ENCODE measurements at places on chromosomes 7 and 10.

DNA sequence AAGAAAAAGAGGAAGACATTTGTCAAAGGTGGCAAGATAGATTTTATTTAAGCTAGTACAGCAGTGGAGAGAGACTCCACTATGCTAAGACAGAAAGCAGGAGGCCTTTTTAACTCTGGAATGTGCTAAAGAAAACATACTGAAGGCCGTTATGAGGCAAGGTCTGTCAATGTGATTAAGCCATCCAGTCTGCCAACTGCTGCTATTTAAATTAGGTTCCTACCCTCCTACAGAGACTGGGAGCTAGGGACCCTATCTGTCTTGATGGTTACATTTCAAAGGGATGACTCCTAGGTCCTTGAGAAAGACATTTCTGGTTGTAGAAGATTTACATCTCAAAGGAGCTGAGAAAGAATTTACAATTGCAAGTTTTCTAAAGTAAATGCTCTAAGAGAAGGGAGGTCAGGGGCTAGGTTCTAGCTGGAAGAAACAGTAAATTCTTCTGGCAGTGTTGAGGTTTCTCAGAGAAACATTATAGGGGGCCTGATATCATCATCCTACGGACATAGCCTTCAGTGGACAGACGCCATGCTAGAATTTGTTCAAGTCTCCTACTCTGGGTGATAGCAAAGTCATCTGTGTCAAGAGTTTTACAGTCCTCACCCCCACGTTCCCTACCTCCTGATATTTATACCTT lies 211.6 kb downstream of the PHF14 start:
- no peak overlapping the region for H3K4me3 ChIP-seq
- H3K27ac ChIP-seq, result no peak overlapping the region
- H3K36me3 ChIP-seq, result no peaks in the 10 kb centered on the region
- H3K4me1 ChIP-seq, result peaks cover 8% of the 10 kb centered on the region
- H3K27me3 ChIP-seq, result peaks cover 3% of the 10 kb centered on the region
- peak; percentile 52 for DNase-seq

DNA sequence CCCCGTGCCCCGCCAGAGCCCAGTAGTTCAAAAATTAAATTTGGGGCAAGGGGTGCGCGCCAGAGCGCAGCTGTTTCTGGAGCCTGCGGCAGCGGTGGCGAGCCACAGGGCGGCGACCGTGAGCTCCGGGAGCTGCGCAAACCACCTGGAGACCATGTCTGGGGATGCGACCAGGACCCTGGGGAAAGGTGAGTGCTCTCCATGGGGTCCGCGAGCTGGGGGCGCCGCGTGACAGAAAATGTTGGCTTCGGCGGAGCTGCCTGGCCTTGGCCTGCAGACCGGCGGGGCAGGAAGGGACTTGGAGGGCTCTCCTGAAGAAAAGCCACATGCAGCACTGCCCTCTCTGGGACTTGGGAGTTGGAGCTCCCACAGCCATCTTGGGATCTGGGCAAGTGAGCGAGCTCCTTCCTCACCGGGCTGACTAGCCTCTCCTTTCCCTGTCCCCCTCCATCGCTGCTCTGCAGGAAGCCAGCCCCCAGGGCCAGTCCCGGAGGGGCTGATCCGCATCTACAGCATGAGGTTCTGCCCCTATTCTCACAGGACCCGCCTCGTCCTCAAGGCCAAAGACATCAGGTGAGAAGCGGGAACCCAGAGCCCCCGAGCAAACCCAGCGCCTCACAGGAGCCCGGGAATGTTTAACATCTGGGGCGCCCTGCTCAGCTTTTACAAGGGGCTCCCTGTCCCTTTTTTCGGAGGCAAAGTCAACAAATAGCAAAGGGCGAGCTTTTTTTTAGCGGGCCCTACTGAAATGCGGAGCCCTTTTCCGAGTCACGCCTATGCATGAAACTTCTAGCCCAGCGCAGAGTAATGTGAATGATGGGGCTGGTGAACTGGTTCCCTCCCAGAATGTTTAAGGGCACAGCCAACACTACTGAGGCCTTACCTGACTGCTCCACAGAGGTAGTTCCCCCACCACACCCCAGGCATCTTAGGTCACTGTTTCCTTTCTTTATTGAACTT lies 6.1 kb downstream of the GSTO2 start:
- no peaks in the 10 kb centered on the region for H3K36me3 ChIP-seq
- no peak for DNase-seq
- H3K27ac ChIP-seq, result peak overlapping the region; percentile 72
- no peaks in the 10 kb centered on the region for H3K27me3 ChIP-seq

DNA sequence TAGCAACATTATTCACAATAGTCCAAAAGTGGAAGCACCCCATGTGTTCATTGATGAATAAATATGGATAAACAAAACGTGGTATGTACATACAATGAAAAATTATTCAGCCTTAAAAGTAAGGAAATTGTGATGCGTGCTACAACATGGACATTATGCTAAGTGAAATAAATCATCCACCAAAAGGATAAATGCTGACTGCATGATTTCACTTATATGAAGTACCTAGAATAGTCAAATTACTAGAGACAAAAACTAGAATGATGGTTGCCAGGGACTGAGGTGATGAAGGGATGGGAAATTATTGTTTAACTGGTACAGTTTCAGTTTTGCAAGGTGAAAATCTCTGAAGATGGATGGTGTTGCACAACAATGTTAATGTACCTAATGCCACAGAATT lies 56.6 kb downstream of the THSD7A start:
- H3K27ac ChIP-seq, result no peak overlapping the region
- no peaks in the 10 kb centered on the region for H3K36me3 ChIP-seq
- DNase-seq, result no peak
- H3K27me3 ChIP-seq, result no peaks in the 10 kb centered on the region
- no peaks in the 10 kb centered on the region for H3K4me1 ChIP-seq

DNA sequence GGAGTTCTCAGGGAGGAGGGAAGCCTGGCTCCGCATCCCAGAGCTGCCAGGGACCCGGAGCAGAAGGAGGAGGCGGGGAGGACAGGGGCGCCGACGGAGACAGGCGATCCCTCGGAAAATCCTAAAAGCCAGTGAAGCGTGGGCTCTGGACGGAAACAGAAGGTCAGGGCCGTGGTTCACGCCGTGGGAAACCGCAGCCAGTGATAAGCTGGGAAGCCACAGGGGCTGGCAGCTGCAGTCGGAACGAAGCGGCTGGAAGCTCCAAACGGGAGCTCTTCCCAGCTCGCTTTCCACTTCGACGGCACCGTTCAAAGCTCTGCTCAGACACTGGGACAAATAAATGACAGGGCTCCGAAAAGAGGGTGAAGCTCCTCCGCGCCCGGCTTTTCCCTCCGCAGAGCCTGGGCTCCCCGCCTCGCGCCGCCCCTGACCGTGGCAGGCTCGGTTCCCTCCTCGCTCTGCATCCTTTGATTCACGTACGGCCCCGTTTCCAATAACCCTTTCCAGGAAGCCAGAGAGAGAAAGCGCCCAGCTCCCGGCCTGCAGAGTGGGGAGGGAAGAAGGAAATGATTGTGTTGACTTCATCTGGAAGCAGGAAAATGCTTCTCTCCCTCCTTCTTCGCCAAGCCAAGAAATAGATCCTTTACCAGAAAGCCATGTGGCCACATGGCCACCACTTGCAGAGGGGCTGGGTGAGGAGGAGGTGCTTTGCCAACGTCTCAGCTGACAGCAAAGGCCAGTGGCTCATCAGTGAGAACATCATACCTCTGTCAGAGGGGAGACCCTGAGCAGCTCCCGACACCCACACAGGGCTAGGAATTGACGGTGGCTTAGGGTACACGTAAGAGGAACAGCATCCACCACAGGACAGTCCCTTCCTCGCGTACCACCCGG lies 57.4 kb downstream of the ADRB1 start:
- peak overlapping the region; percentile 84 for H3K4me3 ChIP-seq
- H3K27ac ChIP-seq, result no peak overlapping the region
- peak; percentile 5 for DNase-seq
- no peaks in the 10 kb centered on the region for H3K36me3 ChIP-seq
- H3K27me3 ChIP-seq, result peaks cover 24% of the 10 kb centered on the region

GRCh38 chr10:99431190-99431760 lies 851 bp upstream of the GOT1 start:
- H3K36me3 ChIP-seq, result no peaks in the 10 kb centered on the region
- peaks cover 29% of the 10 kb centered on the region for H3K4me1 ChIP-seq
- H3K27me3 ChIP-seq, result peaks cover 7% of the 10 kb centered on the region

DNA sequence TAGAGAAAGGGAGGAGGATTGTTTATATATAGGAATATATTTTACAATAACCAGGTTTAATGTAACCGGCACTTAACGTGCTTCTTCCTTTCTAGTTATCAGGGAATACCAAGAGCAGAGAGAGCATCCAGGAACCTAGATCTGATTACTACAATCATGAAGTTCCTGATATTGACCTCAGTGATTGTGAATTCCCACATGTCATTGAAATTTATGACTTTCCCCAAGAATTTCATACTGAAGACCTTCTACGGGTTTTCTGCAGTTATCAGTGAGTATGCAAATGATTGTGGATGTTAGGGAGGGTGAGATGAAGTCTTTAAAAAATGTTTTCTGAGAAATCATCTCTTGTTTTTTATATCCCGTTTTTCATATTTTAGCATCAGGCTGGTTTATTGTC lies 36.6 kb downstream of the LOXL4 start:
- no peaks in the 10 kb centered on the region for H3K4me1 ChIP-seq
- no peaks in the 10 kb centered on the region for H3K36me3 ChIP-seq
- DNase-seq, result no peak
- no peak overlapping the region for H3K27ac ChIP-seq

GRCh38 chr10:31749301-31749700 lies 179.3 kb downstream of the ARHGAP12 start:
- no peak for DNase-seq
- H3K4me3 ChIP-seq, result no peak overlapping the region
- no peaks in the 10 kb centered on the region for H3K27me3 ChIP-seq
- H3K4me1 ChIP-seq, result peaks cover 28% of the 10 kb centered on the region
- no peak overlapping the region for H3K27ac ChIP-seq

DNA sequence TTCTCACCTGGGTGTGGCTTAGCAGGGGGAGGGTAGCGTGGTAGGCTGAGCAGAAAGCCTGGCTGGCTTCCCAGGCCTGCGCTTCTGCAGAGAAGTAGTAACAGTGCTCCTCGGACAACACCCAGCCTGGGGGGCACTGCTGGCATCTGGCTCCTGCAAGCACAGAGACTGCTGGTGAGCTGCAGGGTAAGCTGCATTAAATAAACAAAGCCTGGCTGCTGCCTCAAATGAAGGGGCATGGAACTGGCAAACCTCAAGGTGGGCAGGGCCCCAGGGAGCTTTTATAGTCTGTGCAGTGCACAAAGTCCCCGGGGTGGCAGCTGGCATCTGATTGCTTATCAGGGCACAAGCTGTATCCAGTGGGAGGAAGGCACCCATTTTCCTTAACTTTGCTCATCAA lies 3.9 kb downstream of the KLRG2 start:
- H3K4me3 ChIP-seq, result no peak overlapping the region
- H3K27me3 ChIP-seq, result peaks cover 39% of the 10 kb centered on the region

GRCh38 chr7:70356085-70356786 lies 758.0 kb downstream of the AUTS2 start:
- no peaks in the 10 kb centered on the region for H3K4me1 ChIP-seq
- H3K36me3 ChIP-seq, result 0 out of 2 replicates have a peak, but pooled peaks cover under 1% of the 10 kb centered on the region
- no peak overlapping the region for H3K4me3 ChIP-seq
- no peak overlapping the region for H3K27ac ChIP-seq

DNA sequence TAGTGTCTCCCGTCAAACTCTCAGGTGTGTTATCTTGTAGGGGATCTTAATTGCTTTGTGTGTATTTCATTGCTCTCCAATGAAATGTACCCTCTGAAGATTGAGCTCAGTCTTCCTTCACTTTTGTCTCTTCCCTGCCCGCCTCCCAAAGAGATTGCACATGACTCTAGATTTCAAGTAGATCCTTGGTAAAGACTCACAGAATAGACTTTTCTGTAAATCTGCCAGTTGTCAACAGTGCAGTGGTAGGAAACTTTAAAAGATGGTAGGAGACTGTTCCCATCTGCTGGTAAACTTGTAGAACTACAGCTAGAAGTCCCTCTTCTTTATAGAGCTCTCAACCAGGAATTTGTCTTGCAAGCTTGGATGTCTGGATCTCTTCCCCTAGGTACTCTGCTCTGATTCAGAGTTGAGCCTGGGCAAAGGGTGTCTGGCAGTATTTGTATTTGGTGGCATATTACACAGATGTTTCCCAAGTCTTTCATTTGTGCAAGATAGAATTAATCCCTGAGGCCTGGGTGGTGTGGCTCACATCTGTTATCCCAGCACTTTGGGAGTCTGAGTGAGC lies 9.6 kb downstream of the CCL26 start:
- no peak overlapping the region for H3K27ac ChIP-seq
- H3K4me3 ChIP-seq, result no peak overlapping the region
- H3K27me3 ChIP-seq, result peaks cover 2% of the 10 kb centered on the region
- H3K36me3 ChIP-seq, result no peaks in the 10 kb centered on the region

DNA sequence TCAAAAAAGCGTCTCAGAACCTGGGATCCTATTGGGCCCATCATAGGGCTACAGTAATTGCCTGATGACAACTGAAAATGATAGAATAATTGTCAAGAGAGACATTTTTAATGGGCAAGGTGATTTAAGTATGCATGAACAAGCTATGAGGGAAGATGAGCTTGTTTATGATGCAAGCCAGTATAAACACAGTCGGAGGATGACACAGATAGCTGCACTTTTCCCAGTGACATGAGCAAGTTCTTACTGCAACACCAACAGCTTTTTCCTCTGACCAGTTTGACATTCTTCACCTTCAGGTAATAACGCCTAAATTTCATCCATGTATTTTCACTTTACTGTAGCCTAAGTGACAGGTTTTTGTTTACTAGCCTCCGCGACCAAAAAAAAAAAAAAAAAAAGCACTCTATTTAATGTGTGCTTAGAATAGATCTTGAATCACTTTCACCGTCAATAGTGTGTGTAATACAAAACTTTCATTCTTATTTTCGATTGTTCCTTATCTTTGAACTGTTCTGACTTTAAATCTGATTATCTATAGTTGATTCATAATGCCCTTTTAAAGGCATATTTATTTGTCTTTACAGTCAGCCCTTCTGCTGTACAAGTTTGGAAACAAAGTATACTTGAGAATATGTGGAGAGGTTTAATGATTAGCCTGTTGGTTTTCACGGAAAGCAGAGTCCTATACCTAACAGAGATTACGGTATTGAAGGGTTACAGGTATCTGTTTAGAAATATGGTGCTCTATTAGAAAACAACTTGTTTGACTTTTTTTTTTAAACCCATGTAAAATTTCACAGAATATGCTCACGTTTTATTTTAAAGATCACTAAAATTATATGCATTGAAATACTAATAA lies 1.7 kb downstream of the FOXP2 start:
- no peaks in the 10 kb centered on the region for H3K4me1 ChIP-seq
- no peak for DNase-seq
- no peak overlapping the region for H3K27ac ChIP-seq
- H3K36me3 ChIP-seq, result no peaks in the 10 kb centered on the region

DNA sequence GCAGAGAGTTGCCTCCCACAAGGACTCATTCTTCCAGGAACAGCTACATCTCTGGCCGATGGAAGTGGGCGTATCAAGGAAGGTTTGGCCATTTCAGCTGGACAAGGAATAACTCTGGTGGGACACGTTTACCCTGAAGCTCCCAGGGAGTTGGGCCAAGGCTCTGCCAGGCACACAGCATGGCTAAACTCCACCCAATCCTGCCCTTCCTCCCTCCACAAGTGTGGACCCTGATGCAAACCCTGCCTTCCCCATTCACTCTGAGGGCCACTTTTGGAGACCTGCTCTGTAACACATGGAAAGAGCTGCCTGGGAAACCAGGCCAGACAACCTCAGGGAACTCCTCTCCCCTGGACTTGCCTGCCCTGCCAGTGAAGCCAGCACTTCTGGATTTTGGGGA lies 407.8 kb upstream of the FOXK1 start:
- no peaks in the 10 kb centered on the region for H3K4me1 ChIP-seq
- peaks cover 6% of the 10 kb centered on the region for H3K36me3 ChIP-seq
- H3K4me3 ChIP-seq, result no peak overlapping the region
- no peak for DNase-seq
- 0 out of 2 replicates have a peak, but pooled peaks cover 2% of the 10 kb centered on the region for H3K27me3 ChIP-seq

Measured in HFFc6 (cell line).